Posterior vena cava (tissue), 2 donors: ENCODE measurements at places on chromosomes 2 and 18. TPM values are rescaled to one million over a fixed set of nuclear protein-coding genes. Genes with fewer than 3 reads are reported as not detected.

- DNase-seq, result no peak
These were observed 17.1 kb downstream of the ATG4B start for GRCh38 chr2:241654551-241654950.

DNA sequence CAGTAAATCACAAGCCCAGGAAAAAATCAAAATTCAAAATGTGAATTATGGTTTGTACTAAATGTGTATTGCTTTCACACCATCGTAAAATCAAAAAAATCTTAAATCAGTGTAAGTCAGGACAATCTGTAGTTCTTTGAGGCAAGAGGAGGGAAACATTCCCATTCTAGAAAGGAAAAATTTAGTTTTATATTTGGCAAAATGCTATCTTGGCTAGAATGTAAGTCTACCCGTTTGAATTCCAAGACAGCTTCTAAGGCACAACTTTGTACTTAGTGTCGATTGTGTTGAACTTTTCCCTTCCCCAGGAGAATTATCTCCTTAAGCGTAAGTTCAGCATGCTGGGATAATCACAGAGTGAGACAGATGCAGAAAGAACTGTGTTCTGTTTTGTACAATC is 638.2 kb upstream of the LRRTM1 start:
- no peak for DNase-seq

GRCh38 chr2:145653553-145653952 is 1133.6 kb upstream of the ZEB2 start:
- DNase-seq, result no peak

GRCh38 chr2:232891621-232892071 is 21.6 kb downstream of the SNORC start:
- DNase-seq, result peak; percentile 46

DNA sequence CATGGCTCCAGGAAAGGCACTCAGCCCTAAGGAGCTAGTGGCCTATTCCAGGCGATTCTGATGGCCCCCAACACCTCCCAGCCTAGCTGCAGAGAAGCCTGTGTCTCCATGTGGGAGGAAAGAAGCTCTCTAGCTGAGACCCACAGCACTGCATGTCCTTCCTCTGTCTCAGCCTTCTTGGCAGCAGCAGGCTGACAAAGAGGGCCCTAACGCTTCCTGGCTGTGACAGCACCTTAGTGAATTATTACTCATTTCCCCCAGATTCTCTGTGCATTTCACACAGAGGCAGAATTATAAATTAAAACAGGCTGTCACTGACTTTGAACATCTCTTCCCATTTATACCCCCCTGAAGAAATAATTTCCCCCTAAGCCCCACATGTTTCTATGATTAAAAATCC is 206.8 kb downstream of the CLIP4 start:
- no peak for DNase-seq

- no peak for DNase-seq
These were observed 563.4 kb downstream of the LRRTM4 start for GRCh38 chr2:76958749-76959148.

DNA sequence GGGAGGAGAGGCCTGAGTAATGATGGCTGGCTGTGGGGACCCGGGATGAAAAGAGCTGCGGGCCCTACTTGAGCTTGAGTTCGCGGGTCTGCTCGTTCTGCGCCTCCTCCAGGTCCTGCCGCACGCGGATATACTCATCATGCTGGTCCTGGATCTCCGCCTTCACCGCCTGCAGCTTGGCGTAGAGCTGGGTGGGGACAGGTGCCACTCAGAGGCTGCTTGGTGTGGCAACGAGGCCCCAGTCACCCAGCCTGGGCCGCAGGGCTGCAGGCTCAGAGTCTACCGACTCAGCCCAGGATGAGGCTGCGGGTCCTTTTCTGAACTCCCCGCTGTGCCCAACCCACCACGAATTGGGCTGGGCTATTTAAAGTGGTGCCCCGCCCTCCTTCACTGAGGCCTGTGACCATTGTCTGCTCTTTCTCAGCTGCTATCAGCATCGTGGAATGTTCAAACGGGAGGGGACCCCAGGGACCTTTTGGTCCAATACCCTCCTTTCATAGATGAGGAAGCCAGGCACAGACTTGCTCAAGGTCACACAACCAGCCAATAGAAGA is 28.0 kb downstream of the KIF3C start:
- peak; percentile 60 for DNase-seq

DNA sequence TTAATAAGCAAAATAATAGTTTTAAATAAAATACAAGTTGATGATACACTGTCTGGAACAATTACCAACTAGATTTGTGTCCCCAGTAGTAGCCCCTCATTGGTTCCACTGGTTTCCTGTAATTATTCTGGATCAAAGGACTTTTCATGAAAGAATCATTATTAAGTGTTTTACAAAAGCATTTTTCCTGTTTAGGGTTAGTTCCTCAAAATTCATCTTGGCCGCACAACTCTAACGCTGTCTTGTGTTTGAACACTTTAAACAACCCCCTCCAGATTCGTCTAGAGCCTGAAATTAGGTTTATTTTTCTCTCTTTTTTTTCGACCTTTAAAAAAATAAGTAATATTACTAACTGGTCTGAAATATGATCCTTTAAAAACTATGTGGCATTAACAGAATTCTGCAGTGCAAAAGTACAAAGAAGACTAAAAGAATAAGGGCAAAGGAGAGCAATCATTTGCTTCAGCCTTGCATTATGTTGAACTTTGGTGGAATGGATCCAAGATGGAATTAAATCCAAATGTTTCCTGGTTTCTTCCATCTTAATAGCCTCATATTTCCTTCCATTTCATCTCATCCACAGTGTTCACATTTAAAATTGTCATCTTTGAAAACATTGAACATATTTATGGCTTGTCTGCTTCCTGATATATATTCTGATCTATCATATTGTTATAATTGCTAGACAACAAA is 678.4 kb downstream of the IRS1 start:
- no peak for DNase-seq

DNA sequence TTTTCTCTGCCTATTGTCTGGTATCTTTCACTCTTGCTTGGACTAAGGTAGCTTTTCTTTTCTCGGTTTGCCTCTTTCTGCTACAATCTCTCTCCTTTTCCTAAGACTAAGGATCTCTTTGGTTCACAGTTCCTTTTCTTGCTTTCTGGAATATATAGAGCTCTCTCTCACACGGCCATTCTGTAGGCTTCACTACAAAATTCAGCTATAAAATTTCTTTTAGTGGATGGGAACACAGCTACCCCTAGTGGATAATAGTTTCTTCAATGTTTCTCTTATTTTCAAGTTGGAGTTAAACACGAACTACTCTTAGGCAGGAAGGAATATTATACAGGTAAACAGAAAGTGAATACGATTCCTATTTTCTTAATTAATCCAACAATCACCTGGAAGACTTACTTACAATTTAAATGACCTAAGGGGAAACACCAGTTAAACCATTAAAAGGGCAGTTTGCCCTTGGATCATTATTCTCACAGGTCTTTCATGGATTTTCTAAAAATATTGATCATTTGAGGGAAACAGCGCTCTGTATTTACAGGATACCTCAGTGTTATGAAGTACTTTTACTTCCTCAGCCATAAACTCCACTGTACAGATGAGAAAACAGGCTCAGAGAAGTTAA is 140.5 kb downstream of the LRP2 start:
- no peak for DNase-seq

DNA sequence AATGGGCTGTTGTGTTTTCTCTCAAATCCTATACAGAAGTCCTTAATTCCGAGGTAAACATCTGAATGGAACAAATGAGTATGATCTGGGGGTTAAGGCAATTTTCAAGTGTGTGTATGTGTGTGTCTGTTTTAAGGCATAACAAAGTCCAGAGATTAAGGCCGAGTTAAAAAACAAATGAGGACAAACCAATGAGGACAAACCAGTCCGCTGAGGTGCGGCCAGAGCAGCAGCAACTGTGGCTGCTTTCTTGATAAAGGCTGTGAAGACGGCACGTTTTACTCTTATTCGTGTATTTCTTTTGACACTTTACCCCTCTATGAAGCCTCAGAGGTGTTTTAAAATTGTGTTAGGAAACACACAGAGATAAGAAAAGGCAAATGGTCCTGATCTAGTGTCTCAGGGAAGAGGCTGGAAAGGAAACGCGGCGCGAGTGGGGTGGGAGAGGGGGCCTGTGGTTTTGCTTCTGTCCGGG is 495 bp upstream of the GULP1 start:
- no peak for DNase-seq

DNA sequence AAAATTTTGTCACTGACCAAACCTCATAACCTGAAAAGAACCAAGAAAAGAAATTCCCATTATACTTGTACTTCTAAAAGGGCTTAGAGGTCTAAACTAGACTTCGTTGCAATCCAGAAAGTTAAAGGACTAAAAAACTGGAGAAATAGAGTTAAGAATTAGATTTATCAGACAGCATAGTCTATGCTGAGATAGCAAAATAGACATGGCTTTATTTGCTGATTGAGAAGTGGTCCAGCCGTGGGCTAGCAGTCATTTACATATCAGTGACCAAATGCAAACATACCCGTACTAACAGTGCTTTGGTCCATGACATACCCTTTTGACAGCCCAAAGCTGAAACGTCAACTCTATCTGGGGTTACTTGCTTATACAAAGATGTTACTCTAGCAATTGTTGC is 223.5 kb downstream of the AGPS start:
- no peak for DNase-seq

GRCh38 chr2:216535454-216535995 is 36.9 kb downstream of the RPL37A start:
- DNase-seq, result peak; percentile 89

- no peak for DNase-seq
These were observed 128.3 kb downstream of the DNER start for GRCh38 chr2:229586012-229586411.

DNA sequence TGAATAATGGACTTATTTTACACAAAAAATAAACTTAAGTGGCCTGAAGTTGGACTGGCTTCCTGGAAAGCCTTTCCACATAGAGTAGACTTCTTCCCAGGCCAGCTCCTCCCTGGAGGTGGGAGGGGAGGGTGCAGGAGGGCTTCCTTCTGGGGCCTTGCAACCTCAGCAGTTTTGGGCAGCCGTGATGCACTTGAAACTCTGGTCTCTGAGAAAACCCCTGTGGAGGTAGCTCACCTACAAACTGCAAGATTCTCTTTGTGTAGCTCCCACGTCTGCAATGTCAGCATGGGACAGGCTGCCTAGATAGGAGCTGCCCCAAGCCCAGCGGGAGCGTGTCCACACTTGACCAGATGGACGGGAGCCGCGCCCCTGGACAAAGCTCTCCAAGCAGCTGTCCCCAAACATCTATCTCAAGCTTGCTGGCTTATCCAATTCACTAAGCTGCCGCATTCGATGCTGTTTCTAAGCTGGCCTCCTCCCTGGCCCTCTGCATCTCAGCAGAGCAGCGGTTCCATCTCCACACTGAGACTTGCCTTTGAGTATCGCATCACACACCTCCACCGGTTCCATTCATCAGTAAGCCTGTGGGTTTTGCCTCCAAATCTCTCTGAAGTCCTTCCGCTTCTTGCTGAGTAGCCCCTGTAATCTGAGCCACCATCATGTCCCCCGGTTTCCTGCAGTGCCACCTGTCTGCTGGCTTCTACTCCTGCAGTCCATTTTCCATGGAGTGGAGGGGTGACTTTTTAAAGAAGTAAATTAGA is 1.6 kb upstream of the LPIN1 start:
- DNase-seq, result no peak

DNA sequence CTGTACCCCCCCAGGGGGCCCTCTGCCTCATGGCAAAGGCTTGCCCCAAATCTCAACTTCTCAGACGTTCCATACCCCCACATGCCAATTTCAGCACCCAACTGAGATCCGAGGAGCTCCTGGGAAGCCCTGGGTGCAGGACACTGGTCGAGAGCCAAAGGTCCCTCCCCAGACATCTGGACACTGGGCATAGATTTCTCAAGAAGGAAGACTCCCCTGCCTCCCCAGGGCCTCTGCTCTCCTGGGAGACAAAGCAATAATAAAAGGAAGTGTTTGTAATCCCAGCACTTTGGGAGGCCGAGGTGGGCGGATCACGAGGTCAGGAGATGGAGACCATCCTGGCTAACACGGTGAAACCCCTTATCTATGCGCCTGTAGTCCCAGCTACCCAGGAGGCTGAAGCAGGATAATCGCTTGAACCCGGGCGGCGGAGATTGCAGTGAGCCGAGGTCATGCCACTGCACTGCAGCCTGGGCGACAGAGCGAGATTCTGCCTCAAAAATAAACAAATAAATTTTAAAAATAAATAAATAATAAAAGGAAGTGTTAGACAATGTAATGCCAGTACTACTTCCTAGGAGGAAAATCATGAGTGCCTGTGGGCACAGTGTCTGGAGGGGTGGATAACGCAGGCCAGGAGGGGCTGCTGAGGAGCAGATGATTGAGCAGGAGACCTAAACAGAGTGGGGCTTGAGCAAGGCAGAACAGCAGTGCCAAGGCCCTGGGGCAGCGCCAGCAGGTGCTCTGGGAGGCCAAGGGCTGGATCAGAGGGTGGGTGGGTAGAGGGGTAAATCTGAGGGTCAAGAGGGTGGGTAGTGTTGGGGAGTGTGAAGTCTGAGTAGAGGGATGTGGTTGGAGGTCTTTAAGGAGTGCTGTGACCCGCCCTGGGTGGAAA is 4.0 kb downstream of the ALPP start:
- peak; percentile 56 for DNase-seq

Gene ERBB4
- total RNA-seq, result 3.2 TPM

Gene FSHR
- not detected for total RNA-seq

Gene AP1S3
- total RNA-seq, result 1.2 TPM

Gene RAB1A
- 138 TPM for total RNA-seq

Gene ARHGAP15
- total RNA-seq, result 12.0 TPM

Gene KLHL41
- 1.1 TPM for total RNA-seq

Gene FBXO48
- 0.51 TPM for total RNA-seq

Gene REEP1
- 48.4 TPM for total RNA-seq
